Activated naive CD8-positive, alpha-beta T cell treated with anti-CD3 and anti-CD28 coated beads, Interleukin-2, amount 10 ng/mL, durations not matched to agents 7 days and 5 days (primary cell): ENCODE measurements at places on chromosomes 7 and 10. TPM values are rescaled to one million over a fixed set of nuclear protein-coding genes. Genes with fewer than 3 reads are reported as not detected.
A peak's percentile ranks its signal among the peaks of the same experiment; 100 is the strongest.

PSD gene
- 3.6 TPM for total RNA-seq

ZPBP gene
- total RNA-seq: not detected

IDI2 gene
- not detected for total RNA-seq

IFIT1B gene
- not detected for total RNA-seq

DNA sequence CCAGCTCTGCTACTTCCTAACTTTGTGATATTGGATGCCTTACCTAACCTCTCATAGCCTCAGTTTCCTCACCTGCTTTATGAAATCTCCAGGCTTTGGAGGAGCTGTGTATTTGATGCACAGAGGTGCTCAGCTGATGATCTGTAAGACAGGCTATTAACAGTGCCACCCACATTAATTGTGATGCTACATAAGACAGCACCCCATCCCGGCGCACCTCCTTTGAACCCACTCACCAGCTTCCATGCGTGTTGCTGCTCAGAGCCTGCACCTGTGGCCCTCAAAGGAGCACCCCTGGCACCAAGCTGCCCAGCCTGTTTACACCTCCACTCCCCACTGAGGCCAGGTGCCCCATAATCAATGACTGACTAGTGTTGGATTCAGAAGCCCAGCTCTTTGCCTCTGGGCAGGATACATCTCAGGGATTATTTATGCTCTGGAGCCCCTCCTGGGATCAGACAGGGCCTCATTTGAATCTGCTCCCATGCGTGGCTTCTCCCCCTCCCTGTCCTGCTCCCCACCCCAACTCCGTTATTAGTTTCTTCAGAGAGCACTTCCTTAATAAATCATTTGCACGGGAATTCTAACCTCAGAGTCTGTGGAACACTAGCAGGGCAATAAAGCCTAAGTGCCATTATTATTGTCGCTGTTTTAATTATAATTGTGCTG lies 87.7 kb downstream of the GFRA1 start:
- DNase-seq: no peak

- DNase-seq: peak; percentile 49
Measured at GRCh38 chr10:97771055-97771891, 526 bp downstream of the SFRP5 start.

DNA sequence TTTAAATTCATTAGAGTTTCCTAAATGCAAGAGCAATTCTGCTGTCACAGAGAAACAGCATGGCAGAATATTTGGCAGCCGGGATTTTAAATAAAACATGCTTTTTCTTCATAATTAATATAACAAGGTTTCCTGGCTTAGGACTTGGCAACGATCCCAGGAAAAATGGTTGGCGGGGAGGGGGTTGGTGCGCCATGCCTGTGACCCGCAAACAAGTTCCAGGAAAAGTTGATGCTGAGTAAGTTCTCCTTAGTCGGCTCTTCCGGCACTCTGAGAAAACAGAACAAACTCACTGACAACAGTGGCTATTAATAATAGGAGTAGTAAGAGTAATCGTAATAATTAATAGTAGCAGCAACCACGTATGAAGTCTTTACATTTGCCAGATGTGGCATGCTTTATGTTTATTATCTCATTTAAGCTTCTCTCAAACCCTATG lies 4.6 kb downstream of the HABP2 start:
- no peak for DNase-seq

- no peak for DNase-seq
Measured at GRCh38 chr7:124072603-124073309, 39.9 kb upstream of the TMEM229A start.

DNA sequence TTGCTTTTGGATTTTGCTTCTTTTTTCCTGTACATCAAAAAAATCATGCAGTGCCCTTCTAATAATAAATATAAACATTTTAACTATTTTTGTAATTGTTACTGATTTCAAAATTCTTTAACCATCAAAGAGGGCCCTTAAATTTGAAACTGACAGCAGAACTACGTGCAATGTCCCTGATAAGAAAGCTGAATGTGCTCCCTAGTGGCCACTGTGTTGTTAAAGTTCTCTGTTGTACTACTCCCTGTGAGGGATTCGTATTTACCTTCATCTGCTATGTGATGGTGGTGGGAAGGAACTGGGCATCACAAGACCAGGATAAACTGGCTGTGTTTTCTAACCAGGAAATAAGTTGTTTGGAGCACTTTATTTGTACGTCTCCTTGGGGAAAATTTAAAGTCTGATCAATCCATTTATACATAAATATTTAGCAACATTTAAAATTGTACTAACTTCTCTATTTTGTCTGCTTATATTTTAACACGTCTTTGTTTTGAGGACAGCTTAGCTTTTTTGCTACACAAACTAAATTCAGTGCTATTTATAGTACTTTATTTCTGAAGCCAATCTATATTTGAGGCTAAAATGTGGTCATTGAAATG lies 322.4 kb downstream of the HGF start:
- DNase-seq: no peak
